ENCODE measurements at places on chromosomes 5 and 9. TPM values are rescaled to one million over a fixed set of nuclear protein-coding genes. Genes with fewer than 3 reads are reported as not detected.

MED10 gene
- total RNA-seq: 97.2 TPM

- no peak for DNase-seq
These were observed 159.2 kb downstream of the SNX18 start for GRCh38 chr5:54676481-54677340.

LCN9 gene
- total RNA-seq: not detected

PCDHGC3 gene
- total RNA-seq: 0.19 TPM

DNA sequence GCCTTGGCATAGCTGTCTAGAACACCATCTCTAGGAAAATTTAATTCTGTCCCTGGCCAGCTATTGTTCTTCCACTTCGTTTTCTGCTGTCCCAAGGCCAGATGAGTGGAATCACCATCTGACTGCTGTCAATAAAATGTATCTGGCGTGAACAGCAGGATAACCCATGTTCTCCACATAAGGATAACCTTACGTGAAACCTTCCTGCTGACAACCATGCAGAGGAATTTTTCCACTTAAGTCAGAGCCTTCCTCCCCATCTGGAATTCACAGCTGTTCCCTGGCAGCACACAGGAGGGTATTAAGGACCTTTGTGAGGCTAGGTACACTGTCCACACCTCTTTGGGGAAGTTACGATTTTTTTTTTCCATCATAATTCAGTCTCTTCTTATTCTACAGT lies 28.6 kb downstream of the RNF44 start:
- DNase-seq: no peak

DNA sequence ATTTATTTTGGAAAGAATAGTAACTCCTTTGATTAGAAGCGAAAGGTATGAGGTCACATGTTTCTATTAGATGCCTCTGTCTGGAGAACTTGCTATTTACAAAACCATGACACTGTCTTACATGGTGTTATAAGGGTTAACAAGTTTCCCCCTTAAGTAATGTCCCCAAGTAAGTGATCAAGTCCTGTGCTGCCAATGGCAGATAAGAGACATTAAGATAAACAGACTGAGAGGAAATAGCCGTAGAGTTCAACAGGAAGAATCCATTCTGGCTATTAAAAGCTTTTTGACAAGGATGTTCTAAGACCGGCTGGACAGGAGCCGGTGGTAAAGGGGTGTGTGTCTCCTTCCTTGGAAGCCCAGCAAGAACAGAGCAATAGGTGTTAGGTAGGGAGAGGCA lies 257.5 kb downstream of the GADD45G start:
- no peak for DNase-seq
